ENCODE measurements at places on chromosomes 1 and 21.

DNA sequence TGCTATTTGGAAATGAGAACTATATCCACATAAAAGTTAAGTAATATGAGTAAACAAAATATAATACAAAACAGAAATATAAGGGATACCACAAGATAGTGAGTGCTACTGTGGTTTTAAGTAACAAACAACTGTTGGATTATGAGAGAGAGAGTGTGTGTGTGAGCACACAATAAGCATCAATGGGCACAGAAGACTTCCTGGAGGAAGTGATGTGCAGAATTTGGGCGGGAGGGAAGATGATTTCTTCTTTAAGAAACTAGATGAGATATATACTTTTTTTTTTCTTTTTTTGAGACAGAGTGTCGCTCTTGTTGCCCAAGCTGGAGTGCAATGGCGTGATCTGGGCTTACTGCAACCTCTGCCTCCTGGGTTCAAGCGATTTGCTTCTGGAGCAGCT is 7.9 kb upstream of the IER5 start:
- no peak for DNase-seq

- no peak for DNase-seq
Observed at GRCh38 chr1:235972311-235972689, 92.6 kb downstream of the NID1 start.

GRCh38 chr21:46063227-46063626 is 34.7 kb upstream of the COL6A2 start:
- DNase-seq, result no peak

- DNase-seq, result no peak
Observed at GRCh38 chr1:26690576-26691031, 5.2 kb upstream of the ARID1A start.

GRCh38 chr1:5596651-5597050 is 395.6 kb downstream of the NPHP4 start:
- DNase-seq, result no peak

GRCh38 chr21:15278279-15278678 is 213.5 kb upstream of the NRIP1 start:
- DNase-seq, result no peak

DNA sequence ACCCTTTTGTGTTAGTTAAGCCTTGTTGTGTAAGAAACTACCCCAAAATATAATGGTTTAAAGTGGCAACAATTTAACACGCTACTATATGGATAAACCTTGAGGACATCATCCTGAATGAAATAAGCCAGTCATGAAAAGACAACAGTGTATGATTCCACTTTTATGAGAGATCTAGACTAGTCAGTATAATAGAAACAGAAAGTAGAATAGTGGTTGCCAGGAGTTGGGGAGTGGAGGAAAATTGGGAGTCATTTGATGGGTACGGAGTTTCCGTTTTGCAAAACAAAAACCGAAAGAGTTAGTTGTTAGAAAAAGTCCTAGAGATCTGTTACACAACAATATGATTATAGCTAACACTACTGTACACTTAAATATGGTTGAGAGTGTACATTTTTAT is 16.0 kb upstream of the CHIA start:
- no peak for DNase-seq

DNA sequence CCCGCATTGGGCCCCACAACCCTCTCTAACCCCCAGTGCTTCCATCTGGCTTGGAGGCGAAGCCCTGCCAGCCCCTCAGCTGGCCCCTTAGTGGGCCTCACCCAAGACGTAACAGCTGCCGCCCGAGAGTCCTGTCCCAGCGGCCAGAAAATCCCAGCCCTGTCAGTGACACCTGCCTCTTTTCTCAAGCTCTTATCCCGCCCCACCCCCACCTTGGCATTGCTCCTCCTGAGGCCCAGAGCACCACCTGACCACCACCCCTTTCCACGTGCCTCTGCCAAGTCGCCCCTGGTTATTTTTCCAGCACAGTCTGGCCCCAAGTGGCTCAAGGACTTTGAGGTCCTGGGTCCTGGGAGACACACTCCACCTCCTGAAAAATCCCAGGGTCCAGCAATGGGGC is 5.9 kb upstream of the CTRC start:
- peak; percentile 69 for DNase-seq

- no peak for DNase-seq
Observed at GRCh38 chr1:6272452-6272851, 11.6 kb upstream of the GPR153 start.

DNA sequence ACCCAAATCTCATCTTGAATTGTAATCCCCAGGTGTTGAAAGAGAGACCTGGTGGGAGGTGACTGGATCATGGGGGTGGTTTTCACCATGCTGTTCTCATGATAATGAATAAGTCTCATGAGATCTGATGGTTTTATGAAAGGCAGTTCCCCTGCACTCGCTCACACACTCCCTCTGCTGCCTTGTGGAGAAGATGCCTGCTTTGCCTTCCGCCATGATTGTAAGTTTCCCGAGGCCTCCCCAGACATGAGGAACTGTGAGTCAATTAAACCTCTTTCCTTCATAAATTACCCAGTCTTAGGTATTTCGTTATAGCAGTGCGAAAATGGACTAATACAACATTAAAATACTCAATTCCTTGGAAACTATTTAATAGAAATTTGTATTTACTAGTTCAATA is 99.2 kb downstream of the PROX1 start:
- DNase-seq, result no peak

GRCh38 chr1:238652346-238652968 is 733.9 kb upstream of the CHRM3 start:
- no peak for DNase-seq

GRCh38 chr21:28805885-28806284 is 186.8 kb downstream of the LTN1 start:
- no peak for DNase-seq

DNA sequence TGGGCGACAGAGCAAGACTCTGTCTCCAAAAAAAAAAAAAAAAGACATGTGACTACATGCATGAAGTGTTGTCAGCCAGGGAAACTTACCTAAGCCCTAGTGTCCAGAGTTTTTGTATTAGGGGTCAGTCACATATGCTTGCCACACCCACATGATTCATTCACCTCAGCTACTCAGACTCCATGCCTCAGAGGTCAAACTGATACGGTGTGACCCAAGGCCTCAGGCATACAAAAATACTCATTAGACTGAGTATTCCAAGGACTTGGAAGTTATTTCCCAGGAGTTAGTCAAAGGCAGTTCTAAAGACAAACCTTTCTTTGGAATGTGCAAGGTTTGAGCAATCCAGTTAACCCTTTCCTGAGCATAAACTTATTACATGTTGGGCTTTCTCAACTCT is 6.3 kb upstream of the TRIM33 start:
- DNase-seq, result no peak

GRCh38 chr1:2807678-2808385 is 6.3 kb upstream of the TTC34 start:
- DNase-seq, result no peak

DNA sequence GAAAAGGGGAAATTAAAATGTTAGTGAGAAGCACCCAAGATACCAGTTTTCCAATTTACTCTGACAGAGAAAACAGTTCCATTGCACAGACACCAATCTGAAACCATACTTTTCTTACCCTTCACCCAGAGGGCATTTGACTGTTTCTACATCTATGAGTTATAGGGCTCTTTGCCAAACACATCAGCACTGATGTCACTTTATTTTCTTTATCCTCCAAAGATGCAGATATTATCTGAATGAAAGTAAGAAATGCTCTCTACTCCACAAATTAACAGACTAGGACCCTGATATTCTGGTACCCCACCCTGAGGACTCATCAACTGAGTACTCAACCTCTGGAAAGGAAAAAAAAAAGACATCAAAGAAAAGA is 24.2 kb upstream of the PEX19 start:
- DNase-seq, result no peak

DNA sequence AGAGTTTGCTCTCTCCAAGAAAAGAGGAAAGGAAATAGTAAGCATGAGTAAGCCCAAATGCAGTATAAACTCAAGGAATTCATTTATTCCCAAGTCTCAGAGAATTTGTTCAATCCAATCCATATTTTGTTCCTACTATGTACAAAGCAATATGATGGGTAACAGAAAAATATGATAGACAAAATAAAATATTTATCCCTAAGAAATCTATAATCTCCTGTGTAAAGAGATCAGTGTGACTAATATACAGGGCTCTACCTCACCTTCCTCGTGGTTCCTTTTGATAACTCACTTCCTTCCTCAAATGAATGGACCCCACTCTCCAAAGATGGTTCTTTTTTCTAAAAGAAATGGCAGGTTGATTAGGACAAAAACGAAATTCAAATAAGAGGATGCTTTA is 7.6 kb downstream of the CLSPN start:
- no peak for DNase-seq

DNA sequence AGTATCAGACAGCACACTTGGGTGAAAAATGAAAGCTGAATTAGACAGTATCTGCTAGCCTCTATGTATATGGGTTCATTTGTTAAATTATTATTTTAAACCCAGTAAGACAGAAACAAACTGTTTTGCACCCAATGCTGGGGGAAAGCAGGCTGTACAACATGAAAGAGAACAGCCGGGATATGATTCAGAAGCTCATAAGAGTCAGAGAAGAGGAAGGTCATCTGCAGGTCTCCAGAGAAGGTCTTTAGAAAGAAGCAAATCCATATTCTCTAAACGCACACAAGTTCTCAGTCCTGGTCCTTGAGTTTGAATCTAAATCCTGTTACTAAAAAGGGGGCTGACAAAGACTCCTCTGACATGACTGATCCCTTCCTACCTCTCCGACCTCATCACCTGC is 155.1 kb downstream of the SIPA1L2 start:
- DNase-seq, result no peak

DNA sequence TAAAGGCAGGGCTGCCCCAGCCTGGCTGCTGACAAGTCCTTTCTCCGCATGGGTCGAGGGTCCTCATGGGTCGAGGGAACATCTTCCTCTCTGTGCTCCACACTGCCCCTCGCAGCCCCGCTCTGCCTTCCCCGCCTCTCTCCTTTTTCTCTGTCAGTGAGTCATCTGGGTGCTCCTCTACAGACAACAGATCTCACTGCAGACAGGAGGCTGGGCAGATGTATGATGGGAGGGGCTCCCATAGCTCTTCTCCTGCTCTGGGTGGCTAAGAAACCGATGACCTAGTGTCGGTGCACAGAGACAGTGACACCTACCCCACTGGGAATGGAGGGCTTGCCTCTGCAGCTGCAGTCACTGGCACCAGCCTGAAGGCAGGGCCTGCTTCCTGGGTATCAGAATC is 5.5 kb downstream of the KCNA10 start:
- no peak for DNase-seq

- no peak for DNase-seq
Observed at GRCh38 chr1:7352974-7353373, 418.1 kb upstream of the VAMP3 start.

- no peak for DNase-seq
Observed at GRCh38 chr1:94651076-94651475, 109.5 kb upstream of the F3 start.

- DNase-seq, result no peak
Observed at GRCh38 chr1:92964998-92965397, 3.7 kb upstream of the DIPK1A start.

DNA sequence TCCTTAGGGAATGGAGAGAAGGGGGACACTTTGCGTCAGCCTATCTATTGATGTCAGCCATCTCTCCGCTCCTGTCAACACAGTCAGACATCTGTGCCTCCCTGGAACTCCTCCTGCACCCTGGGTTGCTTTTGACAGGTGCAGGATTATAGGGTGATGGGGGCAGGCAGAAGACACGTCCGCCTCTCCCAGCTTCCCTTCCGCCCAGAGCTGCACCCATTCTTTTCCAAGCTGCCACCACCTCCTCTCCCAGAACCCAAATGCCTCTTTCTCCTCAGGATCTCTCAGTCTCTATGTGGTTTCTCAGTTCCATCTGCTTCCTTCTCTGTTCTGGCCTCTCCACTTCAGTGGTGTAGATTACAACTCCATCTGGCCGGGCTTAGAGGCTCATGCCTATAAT is 17.1 kb upstream of the KIF1B start:
- DNase-seq, result no peak

- DNase-seq, result no peak
Observed at GRCh38 chr1:171814692-171815091, 26.6 kb upstream of the DNM3 start.

DNA sequence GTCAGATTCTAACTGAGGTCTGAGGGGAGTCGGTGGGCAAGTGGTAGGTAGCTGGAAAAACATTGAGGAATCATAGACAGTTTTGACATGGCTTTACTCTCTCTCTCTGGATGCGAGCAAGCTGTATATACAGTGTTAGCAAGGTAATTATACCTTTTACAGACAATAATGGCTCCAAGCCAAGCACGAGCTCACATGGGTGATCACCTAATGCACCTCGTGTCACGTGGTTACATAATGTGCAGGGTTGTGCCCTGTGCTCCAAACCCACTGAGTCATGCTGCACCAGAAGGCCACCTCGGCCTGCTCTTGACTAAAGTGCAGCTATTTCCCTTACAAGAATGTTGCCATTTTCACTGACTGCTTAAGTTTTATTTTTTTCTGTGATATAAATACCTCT is 7.6 kb upstream of the CLCA2 start:
- no peak for DNase-seq

- DNase-seq, result no peak
Observed at GRCh38 chr1:66968574-66968973, 43.8 kb downstream of the MIER1 start.

All from right forelimb (tissue), 1 donor.